ENCODE measurements at places on chromosomes 13 and 19.

GRCh38 chr13:107765724-107766401, 449.5 kb downstream of the LIG4 start:
- no peak for DNase-seq

- peak; percentile 20 for DNase-seq
These were observed 494 bp downstream of the NCLN start for GRCh38 chr19:3186160-3186688.

DNA sequence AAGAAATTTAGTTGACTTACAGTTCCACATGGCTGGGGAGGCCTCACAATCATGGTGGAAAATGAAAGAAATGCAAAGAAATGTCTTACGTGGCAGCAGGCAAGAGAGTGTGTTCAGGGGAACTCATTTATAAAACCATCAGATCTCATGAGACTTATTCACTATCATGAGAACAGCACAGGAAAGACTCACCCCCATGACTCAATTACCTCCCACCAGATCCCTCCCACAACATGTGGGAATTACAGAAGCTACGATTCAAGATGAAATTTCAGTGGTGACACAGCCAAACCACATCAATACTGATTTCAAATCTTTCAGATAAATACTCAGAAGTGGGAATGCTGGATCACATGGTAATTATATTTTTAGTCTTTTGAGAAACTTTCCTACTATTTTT, 1357.9 kb downstream of the SLITRK5 start:
- no peak for DNase-seq

- no peak for DNase-seq
These were observed 782 bp upstream of the CA11 start for GRCh38 chr19:48646722-48647216.

- no peak for DNase-seq
These were observed 17.8 kb downstream of the HNRNPM start for GRCh38 chr19:8462571-8462970.

- DNase-seq: no peak
These were observed 1.7 kb downstream of the SAMD1 start for GRCh38 chr19:14088634-14089411.

GRCh38 chr19:2454962-2455850, 1.6 kb downstream of the LMNB2 start:
- DNase-seq: no peak

DNA sequence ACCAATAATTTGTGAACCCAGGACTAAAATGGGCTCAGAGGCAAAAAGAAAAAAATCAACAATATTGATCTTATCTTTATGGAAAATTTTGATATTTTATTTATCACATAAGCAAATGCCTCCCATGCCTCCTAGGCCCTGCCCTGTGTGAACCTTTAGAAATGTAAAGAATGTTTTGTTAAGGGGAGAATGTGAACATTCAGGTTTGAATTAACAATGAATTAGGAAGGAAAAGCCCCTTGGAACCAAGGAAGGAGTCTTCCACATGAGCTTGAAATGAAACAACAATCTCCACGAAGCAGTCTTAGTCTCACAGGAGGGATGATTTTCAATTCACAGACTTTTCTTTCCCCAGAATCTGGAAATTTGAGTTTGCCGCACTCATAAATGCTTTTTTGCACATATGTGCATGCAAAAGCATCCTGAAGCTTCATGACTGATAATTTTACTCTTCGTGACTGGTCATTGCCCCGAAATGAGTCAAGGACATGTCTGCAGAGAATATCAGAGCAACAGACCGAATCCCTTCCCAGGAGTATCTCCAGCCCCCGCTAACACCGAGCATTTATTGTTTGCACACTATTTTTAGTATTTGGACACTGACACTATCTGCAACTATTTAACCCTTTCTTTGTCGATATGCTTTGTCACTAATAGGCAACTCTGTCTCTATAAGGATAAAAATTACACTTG, 135.2 kb downstream of the DCT start:
- no peak for DNase-seq

- no peak for DNase-seq
These were observed 44.8 kb upstream of the ALOX5AP start for GRCh38 chr13:30690282-30691188.

DNA sequence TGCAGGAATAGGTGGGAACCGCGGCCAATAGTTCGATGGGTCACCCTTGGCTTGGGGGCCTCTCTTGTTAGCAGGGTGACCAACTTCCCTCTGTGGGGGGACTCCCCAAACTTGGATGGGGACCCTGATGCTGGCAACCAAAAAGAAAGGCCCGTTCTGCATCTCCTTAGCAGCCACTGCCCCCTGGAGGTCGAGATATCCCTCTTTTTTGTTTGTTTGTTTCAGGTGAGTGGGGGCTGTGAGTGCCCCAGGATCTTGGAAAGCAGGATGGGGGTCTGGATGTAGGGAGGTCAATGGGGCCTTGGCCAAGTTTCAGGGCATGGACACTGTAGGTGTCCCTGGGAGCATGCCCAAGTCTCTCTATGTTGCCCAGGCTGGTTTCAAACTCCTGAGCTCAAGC, 7.7 kb upstream of the CRTC1 start:
- DNase-seq: peak; percentile 45

- DNase-seq: no peak
These were observed 9.1 kb upstream of the SLC35E1 start for GRCh38 chr19:16581145-16581970.

- no peak for DNase-seq
These were observed 6.3 kb upstream of the NLRP2 start for GRCh38 chr19:54959840-54960239.

GRCh38 chr19:30363073-30363472, 9.1 kb upstream of the ZNF536 start:
- no peak for DNase-seq

DNA sequence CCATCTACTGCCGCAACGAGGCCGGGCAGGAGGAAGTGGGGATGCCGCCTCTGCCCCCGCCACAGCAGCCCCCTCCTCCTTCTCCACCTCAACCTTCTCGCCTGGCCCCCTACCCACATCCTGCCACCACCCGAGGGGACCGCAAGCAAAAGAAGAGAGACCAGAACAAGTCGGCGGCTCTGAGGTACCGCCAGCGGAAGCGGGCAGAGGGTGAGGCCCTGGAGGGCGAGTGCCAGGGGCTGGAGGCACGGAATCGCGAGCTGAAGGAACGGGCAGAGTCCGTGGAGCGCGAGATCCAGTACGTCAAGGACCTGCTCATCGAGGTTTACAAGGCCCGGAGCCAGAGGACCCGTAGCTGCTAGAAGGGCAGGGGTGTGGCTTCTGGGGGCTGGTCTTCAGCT, 3.4 kb upstream of the NUP62 start:
- DNase-seq: no peak

DNA sequence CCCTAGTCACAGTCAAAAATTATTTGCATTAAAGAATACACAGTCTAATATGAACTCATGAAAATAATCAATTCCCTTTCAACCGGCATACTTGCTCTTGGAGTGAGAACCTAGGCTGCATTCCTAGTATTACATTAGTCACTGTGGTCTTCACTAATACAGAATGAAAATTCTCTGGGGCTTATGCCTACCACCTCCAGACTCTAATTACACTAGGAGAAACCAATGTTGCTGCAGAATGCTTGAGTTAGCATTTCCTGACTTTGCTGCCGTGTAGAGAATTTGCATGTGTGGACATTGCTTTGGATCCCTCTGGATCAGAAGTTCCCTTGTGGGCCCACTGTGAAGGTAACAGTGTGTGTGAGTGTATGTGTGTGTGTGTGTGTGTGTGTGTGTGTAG, 87.8 kb downstream of the CCNA1 start:
- no peak for DNase-seq

DNA sequence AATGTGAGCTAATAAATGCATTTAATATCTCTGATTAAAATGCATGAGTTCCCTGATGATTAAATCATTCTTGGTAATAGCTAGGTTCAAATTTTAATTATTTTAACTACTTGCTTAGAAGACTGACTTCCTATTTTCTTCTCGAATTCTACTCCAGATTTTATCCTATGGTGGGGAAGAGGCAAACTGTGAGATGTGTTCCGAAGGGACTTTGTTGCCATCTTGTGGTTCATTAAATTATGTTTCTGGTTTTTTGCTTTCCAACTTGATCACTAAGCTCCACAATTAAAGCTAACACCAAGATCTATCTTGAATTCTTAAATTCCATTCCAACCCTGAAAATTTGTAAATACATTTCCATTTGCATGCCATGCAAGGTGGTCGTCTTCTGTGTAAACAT, 538.4 kb upstream of the PCDH20 start:
- peak; percentile 11 for DNase-seq

DNA sequence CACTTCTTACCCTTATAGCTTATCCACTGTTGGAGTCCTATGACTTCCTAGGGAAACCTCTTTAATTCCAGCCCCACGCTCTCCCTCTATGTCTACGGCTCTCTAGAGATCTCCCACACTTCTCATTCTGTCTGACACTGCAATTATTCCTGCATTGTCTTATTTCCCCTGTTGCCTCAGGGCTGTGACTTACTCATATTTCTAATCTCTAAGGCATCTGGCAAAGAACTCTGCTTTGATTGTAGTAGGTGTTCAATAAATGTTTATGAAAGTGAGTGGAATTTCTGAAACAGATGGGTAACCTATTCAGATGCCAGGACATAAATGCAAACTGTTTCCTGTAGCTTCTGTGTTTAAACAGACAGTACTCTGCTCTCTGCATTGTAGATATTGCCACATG, 102.4 kb upstream of the SERTM1 start:
- DNase-seq: peak; percentile 41

- peak; percentile 42 for DNase-seq
These were observed 16.4 kb upstream of the EMP3 start for GRCh38 chr19:48308631-48309586.

DNA sequence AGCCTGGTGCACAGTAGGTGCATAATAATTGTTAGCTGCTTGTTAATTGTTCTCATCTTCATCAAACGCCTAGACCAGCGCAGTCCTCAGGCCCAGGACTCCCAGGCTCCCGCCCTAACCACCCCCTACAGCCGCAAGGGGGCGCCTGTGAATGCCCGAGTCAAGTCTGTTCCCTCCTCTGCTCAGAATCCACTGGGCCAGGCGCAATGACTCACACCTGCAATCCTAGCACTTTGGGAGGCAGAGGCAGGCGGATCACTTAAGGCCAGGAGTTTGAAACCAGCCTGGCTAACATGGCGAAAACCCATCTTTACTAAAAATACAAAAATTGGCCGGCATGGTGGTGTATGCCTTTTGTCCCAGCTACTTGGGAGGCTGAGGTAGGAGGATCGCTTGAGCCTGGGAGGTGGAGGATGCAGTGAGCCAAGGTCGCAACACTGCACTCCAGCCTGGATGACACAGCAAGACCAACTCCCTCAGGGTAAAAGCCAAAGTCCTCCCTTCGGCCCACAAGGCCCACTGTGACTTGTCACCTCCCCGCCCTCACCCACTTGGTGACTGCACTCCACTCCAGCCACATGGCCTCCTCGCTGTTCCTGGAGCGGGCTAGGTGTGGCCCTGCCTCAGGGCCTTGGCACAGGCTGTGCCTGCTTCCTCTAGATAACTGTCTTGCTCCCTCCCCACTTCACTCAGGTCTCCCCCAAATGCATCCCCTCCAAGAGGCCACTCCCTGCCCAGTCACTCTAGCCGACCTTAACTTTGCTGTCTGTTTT, 9.1 kb downstream of the ZNF653 start:
- DNase-seq: peak; percentile 82

DNA sequence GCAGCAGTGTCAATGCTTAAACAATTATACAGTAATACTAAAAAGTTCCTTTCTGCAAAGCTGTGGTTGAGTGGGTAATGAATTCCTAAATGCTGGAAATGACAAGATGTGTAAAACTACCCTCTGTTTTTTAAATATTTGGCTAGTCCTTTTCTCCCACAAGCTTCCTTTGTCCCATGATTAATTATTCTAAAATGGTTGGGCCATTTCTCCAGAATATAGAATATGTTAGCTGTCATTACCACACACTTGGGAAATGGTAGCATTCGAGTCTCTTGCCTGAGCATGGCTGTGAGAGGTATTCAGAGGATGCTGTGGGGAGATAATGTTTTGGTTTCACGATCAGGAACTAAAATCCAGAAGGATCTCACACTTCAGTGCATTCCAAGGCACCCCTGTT, 1185.8 kb downstream of the UQCRFS1 start:
- no peak for DNase-seq

Data from lung microvascular endothelial cell (primary cell).